Caki2 (cell line): ENCODE measurements at places on chromosomes 11 and 22. TPM values are rescaled to one million over a fixed set of nuclear protein-coding genes. Genes with fewer than 3 reads are reported as not detected.

OR51B4 gene
- not detected in 2 replicates for total RNA-seq

TRIM49 gene
- total RNA-seq: not detected in 2 replicates

ART1 gene
- not detected in 2 replicates for total RNA-seq

MS4A3 gene
- not detected in 2 replicates for total RNA-seq

GGTLC3 gene
- total RNA-seq: not detected in 2 replicates
